ENCODE measurements at places on chromosomes 2 and 18. TPM values are rescaled to one million over a fixed set of nuclear protein-coding genes. Genes with fewer than 3 reads are reported as not detected.

Gene ASTL
- total RNA-seq = 0.79 TPM

Gene SLC9A4
- 0.11 TPM for total RNA-seq

Gene FAP
- total RNA-seq = not detected

Gene CFAP65
- 0.48 TPM for total RNA-seq

Gene SLC4A3
- total RNA-seq = 8.7 TPM

Gene ANKRD29
- 4.9 TPM for total RNA-seq

Gene INHBB
- 0.14 TPM for total RNA-seq

Gene TMEM18
- total RNA-seq = 23.9 TPM

Gene CEP192
- 26.8 TPM for total RNA-seq

Gene CNDP1
- total RNA-seq = 0.11 TPM

Gene SGPP2
- 0.11 TPM for total RNA-seq

Gene ANKRD12
- total RNA-seq = 44.7 TPM

Gene STRN
- 31.3 TPM for total RNA-seq

Gene SCYGR4
- not detected for total RNA-seq

Gene NYAP2
- not detected for total RNA-seq

Gene SPR
- total RNA-seq = 13.0 TPM

All from WTC11 (cell line).